T-cell (primary cell): ENCODE measurements at places on chromosomes 13 and 19. TPM values are rescaled to one million over a fixed set of nuclear protein-coding genes. Genes with fewer than 3 reads are reported as not detected.

DNA sequence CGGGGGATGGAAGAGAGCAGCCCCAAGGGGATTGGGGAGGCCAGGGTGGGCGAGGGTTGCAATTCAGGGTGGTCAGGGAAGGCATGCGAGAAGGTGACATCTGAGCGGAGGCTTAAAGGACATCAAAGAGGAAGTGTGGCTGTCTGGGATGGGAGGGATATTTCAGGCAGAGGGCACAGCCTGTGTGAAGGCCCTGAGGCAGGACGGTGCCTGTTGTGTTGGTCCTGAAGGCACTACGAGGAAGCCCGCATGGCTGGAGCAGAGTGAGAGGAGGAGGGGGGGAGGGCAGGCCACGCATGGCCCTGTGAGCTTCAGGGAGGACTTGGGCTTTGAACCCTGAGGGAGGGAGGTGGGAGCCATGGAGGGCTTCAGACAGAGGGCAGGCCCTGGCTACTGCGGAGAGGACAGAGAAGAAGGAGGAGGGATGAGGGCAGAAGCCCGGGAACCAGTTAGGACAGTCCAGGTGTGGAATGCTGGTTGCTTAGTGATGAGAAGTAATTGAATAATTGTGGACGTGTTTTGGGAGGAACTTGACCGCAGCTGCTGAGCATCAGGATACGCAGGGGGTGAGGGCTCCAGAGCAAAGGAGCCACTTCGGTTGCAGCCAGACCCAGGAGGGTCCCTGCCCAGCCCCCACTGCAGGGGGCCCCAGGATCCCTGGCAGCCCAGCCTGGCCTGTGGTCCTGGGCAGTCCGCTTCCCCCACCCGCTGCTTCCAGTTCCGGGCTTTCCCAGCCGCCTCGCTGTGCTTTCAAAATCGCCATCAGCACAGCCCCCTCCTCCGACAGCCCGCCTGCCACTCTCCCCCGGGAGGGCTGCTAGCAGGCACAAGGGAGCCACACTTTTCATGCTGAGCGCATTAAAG lies 6.2 kb downstream of the TLE6 start:
- no peak for DNase-seq

- DNase-seq = peak; percentile 81
Measured at GRCh38 chr19:50431343-50432220, 1.1 kb upstream of the MYBPC2 start.

- DNase-seq = peak; percentile 45
Measured at GRCh38 chr19:54390942-54391577, 24.2 kb upstream of the TTYH1 start.

Gene BLVRB
- 18.2 TPM for total RNA-seq
